Spinal cord (tissue), 10 donors: ENCODE measurements at places on chromosomes 2 and 18.

- DNase-seq = no peak
Measured at GRCh38 chr2:25315316-25315680, 26.4 kb downstream of the DNMT3A start.

GRCh38 chr2:774436-774835 is 97.2 kb upstream of the TMEM18 start:
- DNase-seq = no peak

DNA sequence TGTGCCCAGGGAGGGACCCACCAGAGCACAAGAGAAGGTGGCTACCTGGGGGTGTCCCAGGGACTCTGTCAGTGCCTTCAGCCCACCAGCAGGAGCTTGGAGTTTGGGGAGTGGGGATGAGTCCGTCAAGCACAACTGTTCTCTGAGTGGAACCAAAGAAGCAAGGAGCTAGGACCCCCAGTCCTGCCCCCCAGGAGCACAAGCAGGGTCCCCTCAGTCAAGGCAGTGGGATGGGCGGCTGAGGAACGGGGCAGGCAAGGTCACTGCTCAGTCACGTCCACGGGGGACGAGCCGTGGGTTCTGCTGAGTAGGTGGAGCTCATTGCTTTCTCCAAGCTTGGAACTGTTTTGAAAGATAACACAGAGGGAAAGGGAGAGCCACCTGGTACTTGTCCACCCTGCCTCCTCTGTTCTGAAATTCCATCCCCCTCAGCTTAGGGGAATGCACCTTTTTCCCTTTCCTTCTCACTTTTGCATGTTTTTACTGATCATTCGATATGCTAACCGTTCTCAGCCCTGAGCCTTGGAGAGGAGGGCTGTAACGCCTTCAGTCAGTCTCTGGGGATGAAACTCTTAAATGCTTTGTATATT is 14.0 kb downstream of the ITM2C start:
- DNase-seq = no peak

GRCh38 chr2:62382122-62382521 is 123.9 kb downstream of the TMEM17 start:
- no peak for DNase-seq

DNA sequence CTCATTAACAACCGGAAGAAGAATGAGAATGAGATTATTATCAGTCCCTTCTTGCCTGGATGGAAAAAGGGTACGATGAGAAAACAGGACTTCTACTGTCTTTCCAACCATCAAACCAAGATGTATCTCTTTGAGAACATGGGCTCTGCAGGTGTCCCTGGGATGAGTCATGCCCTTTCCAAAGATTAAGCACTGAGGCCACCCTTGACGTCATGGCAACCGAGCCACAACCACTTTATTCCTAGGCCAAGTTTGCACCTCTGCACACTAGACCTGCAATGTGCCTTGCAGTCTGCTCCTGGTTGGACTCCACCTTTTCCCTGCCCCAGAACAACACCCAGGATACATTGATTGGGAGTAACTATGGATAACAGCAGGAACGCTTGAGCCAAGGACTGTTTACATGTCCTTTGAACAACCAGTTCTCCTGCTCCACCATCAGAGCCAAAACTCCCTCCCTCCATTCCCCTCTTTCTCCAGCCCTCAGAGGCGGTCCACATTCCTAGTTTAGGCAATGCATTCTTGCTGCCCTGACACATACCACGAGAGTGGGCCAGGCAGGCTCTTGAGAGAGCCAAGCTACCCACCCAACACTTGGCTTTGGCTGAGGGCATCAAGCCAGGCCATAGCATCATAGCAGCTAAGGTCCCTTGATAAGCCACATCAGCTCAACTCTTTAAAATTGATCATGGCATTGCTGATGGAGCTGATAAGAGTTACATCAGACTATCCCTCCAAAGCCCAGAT is 310.7 kb downstream of the TNS1 start:
- DNase-seq = no peak

DNA sequence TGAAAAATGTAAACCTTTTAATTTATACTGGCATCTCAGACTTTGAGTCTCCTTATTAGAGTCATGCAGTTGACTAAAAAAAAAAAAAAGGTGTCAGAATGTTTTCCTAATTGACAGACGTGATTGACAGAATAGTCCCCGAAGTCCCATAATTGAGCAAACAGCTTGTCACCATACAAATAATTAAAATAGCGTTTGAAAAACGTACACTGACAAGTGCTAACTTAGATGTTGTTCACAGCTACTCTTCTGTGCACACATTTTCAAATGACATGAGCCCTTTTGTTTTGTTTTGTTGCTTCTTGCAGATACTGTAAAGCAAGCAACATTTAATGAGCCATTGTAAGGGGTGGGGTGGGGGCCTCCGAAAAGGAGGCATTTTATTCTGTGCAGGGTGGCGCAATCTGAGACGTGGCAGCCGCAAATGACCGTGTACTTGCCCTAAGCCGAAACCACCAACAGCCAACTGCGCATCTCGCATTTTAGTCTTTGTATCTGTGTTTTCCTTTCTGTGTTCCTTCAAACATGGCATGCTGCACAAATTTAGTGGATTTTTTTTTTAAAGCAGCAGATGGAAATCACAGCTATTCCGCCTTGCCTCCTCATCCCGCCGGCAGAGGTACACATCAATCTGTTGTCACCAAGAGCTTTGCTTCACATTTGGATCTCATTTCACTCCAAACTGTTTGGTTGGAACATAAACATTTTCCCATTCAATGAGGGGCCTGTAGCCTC is 52.4 kb downstream of the LPIN1 start:
- DNase-seq = peak; percentile 92

- DNase-seq = no peak
Measured at GRCh38 chr18:79531926-79532312, 136.2 kb downstream of the NFATC1 start.

DNA sequence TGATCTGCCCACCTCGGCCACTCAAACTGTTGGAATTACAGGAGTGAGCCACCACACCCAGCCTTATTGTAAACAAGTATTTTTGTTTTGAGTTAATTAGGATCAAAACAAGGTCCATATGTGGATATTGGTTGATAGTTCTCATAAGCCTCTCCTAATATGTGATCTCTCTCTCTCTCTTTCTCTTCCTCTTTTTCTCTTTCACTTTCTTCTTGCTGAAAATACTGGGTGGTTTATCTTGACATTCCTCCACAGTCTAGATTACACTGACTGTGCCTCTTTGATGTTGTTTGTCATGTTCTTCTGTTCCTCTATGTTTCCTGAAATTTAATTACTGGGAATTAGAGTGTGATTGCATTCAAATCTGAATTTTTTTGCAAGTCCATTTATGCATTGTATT is 547.5 kb upstream of the NRXN1 start:
- no peak for DNase-seq

- no peak for DNase-seq
Measured at GRCh38 chr18:67583621-67584020, 67.1 kb upstream of the DSEL start.

DNA sequence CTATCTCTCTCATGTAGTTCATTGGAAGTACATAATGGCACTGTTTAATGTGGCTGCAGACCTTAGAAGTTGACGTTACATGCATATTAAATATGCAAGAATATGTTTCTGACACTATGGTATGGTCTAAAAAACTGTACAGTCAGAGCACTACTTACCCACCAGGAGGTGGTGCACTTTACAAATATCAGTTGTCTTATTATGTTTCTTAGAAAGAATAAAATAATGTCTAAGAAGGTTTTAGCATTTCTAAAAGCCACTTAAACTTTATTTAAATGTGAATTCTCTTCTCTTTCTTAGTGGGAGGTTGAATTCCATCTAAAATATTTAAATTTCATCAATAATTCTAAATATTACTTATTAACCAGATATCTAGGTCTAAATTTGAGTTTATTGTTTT is 4.3 kb downstream of the TMEFF2 start:
- DNase-seq = no peak

DNA sequence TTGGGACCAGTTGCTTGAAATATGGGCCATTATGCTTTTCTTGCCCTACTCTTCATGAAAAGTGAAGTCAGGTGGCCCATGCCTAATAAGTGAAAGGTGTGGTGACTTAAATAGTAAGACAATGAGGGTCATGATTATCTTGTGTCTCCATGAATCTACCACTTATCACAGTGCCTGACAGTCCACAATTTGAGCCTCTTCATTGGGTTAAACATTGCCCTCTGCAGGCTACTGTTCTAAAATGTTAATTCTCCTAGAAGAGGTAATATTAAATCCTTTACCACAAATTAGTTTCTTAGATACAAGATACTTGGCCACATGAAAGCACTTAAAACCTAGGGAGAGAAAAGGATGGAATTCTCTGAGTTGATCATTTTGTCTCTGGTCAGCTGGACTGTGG is 4.0 kb downstream of the EGR4 start:
- DNase-seq = no peak

- DNase-seq = no peak
Measured at GRCh38 chr2:199575416-199575815, 117.7 kb upstream of the SATB2 start.

- DNase-seq = no peak
Measured at GRCh38 chr2:107595749-107596148, 230.9 kb upstream of the RGPD4 start.

DNA sequence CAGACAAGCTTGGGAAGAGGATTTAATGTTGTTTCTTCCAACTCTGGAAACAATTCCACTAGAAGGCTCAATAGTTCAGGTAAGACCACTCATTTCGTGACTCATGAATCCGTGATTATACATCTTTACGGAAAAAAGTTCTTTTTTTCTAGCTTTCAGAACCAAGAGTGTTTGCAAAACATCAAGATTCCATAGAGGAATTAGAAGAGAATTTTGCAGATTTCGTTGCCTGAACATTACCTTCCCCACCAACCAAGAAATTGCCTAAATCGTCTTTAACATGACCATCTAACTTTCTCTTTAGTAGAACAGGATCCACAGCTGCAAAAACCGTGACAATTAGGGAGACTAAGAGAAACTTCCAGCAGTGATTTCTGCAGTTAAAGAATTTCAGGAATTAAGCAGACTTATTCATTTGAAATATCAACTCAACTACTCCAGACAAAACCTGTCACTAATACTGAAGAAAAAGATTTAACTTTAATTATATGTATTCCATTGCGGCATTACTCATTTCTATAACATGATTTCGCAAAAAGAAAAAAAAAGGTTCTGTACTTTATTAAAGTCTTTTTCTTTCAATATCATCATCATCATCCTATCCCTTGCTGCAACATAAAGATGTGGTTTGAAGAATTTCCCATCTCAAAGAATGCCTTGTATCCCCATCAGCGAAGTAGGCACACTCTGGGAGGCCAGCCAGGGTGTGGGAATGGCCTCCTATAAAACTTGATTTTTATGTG is 1.9 kb upstream of the NAB1 start:
- peak; percentile 20 for DNase-seq

DNA sequence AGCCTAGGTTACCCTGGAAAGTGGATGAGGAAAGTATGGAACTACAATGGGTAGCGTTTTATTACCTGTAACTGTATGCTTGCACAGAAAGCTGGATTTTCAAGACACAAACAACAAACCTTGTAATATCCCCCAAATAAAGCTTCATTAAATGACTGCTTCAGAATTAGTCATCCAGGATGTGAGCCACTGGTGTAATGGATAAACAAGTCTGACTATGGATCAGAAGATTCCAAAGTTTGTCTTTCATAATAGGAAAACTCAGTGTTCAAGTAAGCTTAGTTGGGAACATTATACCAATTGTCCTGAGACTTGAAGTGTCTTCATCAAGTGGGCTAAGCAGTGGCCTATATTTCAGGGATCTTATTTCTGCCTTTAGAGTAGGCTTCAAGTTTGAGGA is 518.8 kb downstream of the LRP1B start:
- DNase-seq = no peak

GRCh38 chr18:60754413-60755009 is 381.9 kb upstream of the MC4R start:
- DNase-seq = no peak

DNA sequence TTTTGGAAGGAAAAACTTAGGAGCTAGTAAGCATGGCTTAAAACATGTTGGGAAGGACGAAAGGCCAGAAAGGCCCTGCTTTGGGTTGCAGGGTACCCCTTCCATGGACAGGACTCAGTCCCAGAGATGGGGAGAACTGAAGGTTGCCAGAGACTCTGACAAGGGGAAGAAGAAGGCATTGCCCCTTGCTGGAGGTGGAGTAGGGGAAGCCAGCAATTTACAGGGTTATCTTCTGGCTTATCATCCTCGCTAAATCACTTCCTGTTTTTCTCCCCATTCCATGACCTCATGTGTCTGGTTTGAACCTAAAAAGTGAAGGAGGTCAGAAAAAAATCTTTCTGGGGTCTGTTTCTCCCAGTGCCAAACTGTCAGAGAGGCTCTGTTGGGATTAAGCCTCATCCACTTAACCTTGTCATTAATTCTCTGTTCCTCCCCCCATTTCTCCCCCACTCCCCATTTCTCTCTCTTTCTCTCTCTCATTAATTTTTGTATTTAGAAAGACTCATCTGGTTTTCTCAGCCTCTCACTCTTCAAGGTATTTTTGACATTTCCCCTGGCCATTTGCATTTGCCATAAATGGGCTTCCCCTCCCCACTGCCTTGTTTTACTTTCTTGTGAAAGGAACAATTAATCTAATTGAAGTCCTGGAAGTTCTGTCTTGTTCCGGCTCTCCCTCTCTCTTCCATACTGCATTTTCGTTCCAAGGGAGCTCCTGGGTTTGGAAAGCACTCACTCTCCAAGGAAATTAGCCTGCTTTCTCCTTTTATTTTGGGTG is 17.4 kb downstream of the NRP2 start:
- DNase-seq = no peak

GRCh38 chr18:73688161-73688560 is 459.5 kb downstream of the FBXO15 start:
- DNase-seq = no peak

DNA sequence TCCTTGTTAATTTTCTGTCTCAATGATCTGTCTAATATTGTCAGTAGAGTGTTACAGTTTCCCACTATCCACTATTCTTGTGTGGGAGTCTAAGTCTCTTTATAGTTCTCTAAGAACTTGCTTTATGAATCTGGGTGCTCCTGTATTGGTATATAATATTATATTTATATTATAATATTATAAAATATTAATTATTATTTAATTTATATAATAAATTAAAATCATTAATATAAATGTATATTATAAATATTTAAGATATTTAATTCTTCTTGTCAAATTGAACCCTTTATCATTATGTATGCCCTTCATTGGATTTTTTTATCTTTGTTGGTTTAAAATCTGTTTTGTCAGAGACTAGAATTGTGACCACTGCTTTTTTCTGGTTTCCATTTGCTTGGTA is 1950.2 kb upstream of the LRRTM1 start:
- no peak for DNase-seq

DNA sequence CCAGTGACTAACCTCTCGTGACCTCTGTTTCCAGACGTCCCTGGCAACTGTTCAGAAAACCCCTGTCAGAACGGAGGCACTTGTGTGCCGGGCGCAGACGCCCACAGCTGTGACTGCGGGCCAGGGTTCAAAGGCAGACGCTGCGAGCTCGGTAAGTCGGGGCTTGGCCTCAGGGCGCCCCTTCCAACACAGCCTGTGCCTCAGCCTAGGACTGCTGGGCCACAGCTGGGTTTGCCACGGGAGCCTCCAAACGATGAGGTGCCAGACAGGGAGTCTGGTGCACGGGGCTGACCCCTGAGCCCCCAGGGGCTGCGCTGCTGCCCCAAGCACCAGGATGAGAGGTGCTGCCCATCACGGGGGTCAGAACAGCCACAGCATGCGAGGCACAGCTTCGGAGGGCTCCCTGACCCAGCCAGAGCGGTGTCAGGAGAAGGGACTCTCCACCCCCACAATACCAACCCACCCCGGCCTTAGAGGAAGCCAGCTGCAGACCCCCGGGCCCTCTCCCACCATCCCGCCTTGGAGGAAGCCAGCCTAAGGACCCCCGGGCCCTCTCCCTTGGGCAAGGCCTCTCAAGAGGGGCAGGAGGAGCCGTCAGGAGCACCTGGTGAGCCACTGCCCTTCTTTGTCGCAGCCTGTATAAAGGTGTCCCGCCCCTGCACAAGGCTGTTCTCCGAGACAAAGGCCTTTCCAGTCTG is 20.3 kb downstream of the MTERF4 start:
- DNase-seq = no peak
